ENCODE measurements at places on chromosomes 4 and X.

- DNase-seq: no peak
Observed at GRCh38 chr4:147846318-147847155, 114.6 kb downstream of the ARHGAP10 start.

DNA sequence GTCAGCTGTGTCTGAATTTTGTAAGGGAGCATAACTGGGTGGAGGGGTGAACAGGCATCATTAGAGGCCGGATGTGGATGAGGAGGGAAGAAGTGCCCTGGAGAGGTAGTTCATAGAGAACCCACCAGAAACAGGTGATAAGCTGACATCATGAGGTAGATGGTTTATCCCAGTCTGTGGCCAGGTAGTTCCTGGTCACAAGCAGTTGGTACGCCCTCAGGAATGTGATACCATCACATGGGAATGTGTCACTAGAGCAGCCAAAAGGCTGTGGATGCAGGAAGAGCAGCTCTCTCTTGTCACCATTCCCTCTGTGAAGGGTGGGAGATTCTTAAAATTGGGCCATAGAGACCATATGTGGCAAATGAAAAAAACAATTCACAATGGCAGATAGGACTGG lies 21.9 kb downstream of the MSN start:
- no peak for DNase-seq

DNA sequence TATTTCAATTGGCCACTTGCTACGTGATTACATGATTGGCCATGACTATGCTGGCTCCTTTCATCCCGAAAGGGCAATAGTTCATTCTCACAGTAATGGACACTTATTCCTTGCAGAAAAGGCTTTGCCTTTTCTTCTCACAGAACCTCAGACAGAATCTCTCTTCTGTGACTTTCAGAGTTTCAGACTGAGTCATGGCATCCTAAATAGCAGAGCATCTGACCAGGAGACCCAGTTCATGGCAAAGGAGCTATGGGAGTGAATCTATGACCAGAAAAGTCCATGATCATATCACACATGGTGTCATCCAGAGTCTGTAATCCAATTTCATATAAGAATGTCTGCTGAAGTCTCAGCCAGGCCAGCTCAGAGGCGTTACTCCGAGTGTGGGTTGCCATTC lies 263.3 kb upstream of the CLNK start:
- no peak for DNase-seq

GRCh38 chr4:138308356-138308755 lies 66.2 kb upstream of the SLC7A11 start:
- DNase-seq: no peak

GRCh38 chrX:40262157-40263013 lies 164.6 kb upstream of the BCOR start:
- no peak for DNase-seq

DNA sequence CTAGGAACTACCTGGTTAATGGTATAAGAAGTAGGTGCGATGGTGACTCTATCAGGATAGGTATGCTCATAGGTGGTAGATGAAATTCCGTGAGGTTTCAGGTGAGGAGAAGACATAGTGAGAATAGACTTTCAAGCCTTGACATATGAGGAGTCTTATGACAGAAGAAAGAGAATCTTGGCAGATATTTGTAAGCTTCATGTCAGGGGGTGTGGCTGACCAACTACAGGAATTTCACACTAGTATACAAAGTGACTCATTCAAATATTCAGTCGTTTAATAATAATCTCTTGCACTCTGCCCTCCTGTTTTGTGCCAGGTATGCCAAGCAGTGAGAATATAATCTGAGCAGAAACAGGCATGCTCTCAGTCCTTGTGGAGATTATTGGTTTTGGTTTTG lies 22.8 kb downstream of the PACRGL start:
- no peak for DNase-seq

DNA sequence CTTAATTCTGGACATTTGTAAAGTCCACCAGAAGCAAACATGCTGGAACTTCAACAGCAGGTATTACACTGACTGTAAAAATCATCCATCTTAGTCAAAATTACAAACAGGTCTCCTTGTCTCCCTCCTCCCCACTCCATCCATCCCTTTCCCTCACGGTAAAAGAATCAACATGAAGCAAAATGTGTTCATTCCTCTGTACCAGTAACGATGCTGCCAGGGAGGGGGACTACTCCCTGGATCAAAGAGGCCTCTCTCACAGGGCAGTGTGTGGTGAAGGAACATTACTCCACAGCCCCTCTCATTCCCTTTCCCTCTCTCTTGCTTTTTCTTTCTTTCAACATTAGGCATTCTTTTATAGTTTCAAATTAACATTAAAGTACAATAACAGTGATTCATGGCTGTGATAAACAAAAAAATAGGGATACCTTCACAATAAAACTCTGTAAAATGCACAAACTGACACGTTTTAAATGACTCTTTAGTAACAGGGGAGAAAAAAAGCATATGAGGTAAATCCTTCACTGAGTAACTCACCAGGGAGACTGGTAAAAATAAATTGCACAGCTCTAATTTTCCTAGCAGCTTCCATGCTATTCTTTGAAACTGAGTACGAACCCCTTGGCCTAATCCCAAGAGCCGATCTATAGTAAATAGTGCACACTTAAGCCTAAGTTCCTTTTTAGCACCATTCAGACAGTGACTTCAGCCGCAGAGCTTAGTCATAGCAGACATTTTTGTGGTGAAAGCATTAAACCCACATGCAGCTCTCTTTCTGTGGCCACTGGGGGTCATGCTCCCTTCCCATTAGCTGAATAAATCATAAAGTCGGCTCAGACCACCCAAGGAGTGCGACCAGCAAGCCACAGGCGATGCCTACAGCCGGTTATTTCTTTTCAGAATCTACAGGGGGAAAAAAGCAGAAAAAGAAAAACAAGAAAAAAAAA lies 215.6 kb upstream of the GYPA start:
- no peak for DNase-seq

DNA sequence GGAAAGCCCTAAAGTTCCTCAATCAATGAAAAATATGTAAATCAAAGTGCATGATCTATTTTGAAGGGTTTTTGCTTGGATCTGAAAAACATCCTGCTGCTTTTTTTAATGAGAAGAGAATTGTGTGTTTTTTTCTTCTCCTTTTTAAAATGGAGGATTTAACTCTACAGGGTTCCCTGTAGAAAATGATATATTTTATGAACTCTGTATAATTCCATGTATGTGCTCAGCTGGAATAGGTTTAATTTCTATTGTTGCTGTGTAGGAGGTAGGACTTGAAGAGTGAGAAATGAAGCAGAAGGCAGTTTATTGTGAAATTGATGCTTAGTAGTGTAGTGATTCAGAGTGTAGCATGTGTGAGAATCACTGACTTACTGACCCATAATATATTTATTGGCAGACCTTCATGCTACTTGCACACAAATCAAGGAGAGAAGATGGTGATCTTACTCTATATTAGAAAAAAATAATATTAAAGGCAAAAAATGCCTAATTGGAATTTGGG lies 286.8 kb upstream of the FSTL5 start:
- no peak for DNase-seq

DNA sequence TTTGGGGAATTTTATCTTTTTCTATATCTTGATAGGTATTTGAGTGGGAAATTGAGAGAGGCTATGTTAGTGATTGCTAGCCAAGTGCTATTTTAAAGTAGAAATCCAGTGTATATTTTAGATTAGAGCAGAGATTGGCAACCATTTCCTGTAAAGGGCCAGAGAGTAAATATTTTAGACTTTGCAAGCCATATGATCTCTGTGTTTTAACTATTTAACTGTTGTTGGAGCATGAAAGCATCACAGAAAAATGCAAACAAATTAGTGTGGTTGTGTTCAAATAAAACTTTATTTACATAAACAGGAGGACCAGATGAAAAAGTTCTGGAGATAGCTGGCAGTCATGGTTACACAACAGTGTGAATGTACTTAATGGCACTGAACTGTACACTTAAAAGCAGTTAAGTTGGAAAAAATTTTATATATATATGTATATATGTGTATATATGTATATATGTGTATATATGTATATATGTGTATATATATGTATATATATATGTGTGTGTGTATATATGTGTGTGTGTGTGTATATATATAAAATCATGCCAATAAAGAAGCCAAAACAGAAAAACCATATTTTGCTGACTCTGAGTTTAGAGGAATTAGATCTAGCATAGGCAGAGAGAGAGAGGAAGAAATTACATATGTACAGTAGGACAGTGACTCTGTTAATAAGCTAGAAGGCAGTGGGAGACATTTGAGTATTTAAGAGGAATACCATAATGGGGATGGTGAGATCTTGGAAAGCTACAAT lies 83.4 kb downstream of the TMEM164 start:
- no peak for DNase-seq

DNA sequence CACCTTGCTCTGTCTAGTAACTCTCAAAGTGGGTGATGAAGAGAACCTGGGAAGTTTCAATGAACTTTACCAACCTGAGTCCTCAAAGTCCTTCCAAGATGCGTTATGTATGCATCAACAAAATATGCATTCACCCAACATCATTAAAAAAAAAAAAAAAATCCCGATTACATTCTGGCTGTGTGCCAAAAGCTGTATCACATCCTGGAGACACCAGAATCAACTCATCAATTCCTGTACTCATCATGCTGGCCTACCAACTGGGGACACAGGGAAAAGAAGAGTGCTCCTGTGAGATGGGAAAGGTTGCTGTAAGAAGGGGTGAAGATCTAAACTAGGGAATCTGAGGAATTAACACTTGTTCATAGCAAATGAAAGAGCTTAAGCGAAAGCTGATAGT lies 16.5 kb downstream of the UNC5C start:
- no peak for DNase-seq

GRCh38 chr4:76854858-76855257 lies 43.1 kb downstream of the SOWAHB start:
- DNase-seq: no peak

GRCh38 chr4:101331017-101331416 lies 16.3 kb downstream of the PPP3CA start:
- DNase-seq: no peak

DNA sequence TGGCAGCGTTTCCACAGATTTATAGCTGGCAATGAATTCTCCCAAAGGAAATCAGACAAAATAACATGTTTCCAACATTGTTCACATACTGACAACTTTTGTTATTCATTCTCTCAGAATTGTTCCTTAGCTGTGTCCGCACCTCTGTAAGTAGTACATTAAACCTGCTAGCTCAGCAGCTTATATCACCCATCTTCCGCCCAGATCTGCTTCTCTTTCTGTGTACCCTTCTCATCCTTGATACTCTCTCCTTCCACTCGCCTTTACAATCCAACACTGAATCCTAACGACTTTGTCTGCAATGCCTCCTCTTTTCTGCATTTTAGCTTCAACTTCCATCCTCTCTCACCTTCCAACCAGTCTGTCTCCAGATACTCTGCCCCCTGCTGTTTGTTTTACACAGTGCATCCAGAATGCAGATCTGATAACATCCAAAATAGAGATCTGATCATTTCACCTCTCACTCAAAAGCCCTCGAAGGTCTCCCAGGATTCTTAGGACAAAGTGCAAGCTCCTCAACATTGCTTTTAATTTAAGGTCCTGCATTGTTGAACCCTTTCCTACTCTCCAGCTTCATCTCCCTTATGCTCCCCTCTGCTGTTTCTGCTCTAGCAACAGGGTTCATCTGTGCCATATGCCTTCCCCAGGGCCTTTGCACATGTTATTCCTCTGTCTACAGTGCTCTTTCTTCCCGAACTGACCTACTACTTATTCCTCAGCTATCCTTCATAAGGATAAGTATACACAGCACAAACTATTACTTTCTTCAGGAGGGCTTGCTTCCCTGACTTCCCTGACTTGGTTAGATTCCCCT lies 67.3 kb upstream of the VBP1 start:
- no peak for DNase-seq

DNA sequence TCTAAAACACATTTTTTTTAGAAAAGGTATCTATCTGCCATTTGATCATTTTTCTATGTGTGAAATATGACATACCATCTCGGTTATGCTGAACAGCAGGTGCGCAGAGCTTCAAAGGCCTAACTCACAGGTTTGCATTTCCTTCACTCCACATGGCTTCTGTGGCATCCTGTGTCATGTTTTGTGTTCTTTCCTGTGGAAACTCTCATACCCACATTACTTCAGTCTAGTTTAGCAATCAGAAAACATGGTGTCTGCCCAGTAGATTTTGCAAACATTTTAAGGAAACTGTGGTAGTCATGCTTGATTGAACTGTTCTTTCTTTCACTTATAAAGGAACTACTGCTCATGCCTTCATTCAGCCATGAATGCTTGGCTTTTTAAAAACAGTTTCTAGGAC lies 11.3 kb upstream of the ARAP2 start:
- DNase-seq: peak; percentile 39

DNA sequence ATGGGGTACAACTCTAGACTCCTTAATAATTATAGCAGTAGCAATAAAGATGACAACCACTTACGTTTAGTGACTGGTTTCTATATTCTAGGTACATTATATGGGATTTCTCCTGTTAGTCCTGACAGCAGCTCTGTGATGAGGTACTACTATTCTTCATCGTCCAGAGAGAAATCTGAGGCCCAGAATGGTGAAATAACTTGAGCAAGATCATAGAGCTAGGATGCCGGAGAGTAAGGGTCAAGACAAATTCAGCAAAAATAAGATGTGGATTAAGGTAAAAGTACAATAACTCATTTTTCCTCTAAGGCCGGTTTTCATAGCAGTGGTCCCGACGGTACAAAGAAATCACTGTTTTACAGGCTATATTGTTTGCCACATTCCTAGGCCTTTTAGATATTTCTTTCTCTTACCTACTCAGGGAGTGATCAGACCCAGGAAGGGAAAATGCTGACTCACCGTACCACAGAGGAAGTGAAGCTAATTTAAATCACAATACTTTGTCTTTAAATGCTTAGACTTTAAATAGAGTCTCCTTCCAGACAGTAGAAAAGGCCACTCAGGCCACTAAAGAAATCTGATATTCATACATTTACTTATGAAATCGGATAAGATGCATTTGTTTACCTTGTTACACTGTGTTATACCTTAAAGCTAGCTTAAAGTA lies 2023.0 kb upstream of the AGA start:
- no peak for DNase-seq

- no peak for DNase-seq
Observed at GRCh38 chrX:12225107-12225506, 86.8 kb downstream of the FRMPD4 start.

- DNase-seq: no peak
Observed at GRCh38 chr4:128663325-128663724, 146.2 kb upstream of the JADE1 start.

- DNase-seq: no peak
Observed at GRCh38 chr4:182928061-182928460, 10.9 kb upstream of the DCTD start.

GRCh38 chrX:137425273-137425902 lies 140.5 kb upstream of the ZIC3 start:
- DNase-seq: no peak

DNA sequence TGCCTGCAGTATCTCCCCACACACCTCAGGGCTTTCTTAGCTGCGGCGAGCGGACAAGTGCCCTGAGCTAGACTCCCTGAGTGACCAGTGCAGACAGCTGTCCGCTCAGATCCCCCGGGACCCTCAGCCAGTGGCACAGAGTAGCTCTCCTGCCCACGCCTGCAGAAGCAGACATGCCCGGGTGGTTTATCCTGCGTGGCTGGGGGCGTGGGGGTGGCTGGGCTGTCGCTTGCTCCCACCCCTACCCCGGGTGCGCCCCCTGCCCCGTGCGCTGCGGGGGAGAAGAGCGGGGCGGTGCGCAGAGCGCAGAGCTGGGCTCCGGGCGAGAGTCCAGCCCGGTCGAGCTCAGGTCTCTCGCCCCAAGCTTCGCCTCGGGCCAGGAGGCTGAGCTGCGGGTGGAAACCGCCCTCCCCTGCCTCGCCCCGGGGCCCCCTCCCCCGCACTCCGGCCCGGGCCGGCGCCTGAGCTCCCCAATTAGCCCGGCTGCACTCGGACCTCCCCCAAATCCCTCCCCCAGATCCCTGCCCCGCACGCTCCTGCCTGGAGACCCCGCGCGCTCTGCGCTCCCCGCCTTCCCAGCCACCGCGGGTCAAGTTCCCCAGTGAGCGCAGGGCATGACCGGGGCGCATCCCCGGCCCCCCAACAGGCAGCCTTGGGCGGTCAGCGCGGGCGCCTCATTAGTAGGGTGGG lies 11.7 kb upstream of the SHOX start:
- DNase-seq: no peak
